ENCODE measurements at places on chromosomes 16 and 17.

- no peak for DNase-seq
These were observed 54.7 kb downstream of the COTL1 start for GRCh38 chr16:84563064-84563715.

DNA sequence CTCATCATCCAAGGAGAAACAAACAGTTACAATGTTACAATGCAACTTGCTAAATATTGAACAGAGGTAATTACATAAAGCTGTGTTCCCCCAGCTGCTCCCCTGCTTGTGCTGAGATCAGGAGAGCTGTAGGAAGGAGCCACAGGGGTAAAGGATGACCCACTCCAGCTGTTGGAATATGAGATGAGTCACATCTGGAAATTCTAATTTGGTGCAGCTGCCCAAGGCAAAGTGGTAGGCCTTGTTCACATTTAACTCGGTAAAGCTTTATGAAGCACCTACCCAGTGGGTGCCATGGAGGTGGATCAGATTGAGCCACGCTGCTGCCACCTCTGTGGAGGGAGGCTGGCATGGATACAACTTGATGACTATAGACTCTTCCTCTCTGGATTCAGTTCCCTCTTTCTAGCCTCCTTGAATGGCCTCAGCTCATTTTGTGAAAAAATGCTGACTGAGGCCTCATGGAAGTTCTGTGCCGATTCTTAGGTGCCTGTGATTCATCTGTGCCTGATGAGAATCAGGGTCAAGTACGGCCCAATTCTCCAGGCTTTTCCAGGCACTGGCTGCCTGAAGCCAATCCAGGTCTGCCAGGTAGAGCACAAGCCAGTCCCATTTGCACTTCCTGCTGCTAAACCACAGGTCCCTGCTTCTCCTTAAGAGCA lies 7.4 kb downstream of the ZNF689 start:
- no peak for DNase-seq

GRCh38 chr17:39767147-39767546 lies 29.4 kb downstream of the GRB7 start:
- DNase-seq = no peak

GRCh38 chr17:5049314-5049841 lies 14.2 kb upstream of the SLC52A1 start:
- DNase-seq = no peak

DNA sequence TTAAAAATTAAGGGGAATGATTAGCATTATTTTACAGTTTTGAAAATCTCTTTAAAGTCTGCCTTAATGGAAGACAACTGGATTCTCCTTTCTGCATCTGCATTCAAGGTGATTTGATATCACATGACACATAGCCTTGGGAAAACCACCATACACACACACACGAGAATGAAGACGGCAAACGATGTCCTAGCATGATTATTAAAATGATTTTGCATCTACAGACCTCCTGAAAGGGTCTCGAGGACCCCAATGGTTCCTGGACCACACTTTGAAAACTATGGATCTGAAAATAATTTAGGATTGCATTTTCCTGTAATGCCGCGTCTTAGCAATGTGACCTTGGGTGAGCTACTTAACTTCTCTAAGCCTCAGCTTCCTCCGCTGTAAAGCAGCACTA lies 11.8 kb upstream of the CHST4 start:
- DNase-seq = no peak

GRCh38 chr16:16075488-16076422 lies 126.3 kb downstream of the ABCC1 start:
- no peak for DNase-seq

DNA sequence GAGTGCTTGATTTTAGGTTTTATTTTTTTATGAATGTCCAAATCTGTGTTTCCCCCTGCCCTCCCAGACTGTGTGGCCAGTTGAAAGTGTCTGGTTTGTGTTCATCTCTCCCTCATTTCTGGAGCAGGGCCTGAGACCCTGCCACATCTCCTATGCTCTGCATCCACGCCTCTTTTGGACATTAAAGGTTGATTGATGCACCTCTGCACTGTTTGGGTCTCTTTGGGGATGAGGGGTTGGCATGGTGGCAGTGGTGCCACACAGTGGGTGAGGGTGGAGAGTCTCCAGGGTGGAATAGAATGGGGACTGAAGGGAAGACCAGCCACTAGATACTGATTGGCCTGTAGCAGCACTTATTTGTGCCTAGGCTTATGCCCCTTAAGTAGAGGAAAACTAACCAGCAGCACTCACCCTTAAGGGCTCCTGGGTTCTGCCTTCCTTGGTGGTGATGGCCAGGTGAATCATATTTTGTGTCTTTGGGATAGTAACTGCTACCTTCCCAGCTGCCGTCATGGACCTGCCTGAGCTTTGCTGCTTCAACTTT lies 7.9 kb downstream of the DYNLL2 start:
- DNase-seq = no peak

- no peak for DNase-seq
These were observed 266.4 kb downstream of the STX8 start for GRCh38 chr17:9309216-9309615.

DNA sequence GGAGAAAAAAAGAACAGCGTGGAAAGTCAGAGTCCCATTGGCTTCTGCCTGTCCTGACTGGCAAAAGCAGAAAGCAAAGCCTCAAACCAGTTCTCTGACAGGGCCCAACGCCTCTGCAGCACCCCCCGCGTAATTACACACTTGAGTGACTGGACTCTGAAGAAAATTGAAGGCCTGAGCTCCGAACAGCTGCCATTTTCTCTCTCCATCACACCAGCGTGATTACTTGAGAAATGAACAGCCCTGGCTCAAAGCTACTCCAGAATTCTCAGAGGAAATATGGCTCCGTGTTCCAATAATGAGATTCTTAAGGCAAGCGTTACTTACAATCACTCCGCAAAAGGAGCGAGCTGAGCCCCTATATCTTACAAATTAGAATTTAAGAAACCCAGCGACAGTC lies 142.7 kb upstream of the C17orf78 start:
- no peak for DNase-seq

GRCh38 chr16:24511792-24512191 lies 27.6 kb upstream of the RBBP6 start:
- no peak for DNase-seq

- DNase-seq = no peak
These were observed at the start of gene CD300E for GRCh38 chr17:74623693-74624093. TSS of gene CD300E (minus strand) at chr17:74623738. CDS start at chr17:74623621, 117 bp downstream.

GRCh38 chr17:31266042-31266441 lies 31.0 kb downstream of the OMG start:
- no peak for DNase-seq

DNA sequence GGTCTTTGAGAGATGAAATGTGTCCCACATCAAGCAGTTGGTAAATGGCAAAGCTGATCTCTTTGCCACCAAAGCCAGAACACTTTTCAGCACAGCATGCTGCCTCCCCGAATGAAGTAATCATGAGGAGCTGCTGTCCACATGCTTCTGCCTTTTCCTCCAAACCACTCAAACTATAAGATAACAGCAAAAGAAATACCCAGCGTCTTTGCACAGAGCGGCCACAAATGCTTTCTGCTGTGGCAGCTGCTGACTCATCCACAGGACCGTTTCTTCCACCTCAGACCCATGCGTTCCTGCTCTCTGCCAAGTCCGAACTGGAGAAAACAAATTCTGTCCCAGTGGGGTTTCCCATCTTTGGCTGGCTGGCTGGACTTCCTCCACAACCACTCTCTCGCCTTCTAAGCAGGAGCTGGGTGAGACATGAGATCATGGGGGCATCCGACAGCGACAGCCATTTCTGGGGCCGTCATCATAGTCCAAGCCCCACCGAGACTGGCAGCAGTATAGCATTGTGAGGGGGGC lies 27.1 kb downstream of the TBC1D3B start:
- no peak for DNase-seq

GRCh38 chr17:57115377-57115776 lies 30.3 kb downstream of the AKAP1 start:
- no peak for DNase-seq

- no peak for DNase-seq
These were observed 9.9 kb upstream of the ADGRG1 start for GRCh38 chr16:57618296-57619132.

All from HS-5 (cell line).